Heart left ventricle (tissue), 16 donors: ENCODE measurements at places on chromosomes 1 and 21. TPM values are rescaled to one million over a fixed set of nuclear protein-coding genes. Genes with fewer than 3 reads are reported as not detected.

GRCh38 chr1:224749916-224750315 is 133.8 kb downstream of the CNIH3 start:
- H3K27me3 ChIP-seq = no peaks in the 10 kb centered on the region
- H3K36me3 ChIP-seq = no peaks in the 10 kb centered on the region
- H3K4me1 ChIP-seq = no peaks in the 10 kb centered on the region
- DNase-seq = no peak
- H3K27ac ChIP-seq = no peak overlapping the region

DNA sequence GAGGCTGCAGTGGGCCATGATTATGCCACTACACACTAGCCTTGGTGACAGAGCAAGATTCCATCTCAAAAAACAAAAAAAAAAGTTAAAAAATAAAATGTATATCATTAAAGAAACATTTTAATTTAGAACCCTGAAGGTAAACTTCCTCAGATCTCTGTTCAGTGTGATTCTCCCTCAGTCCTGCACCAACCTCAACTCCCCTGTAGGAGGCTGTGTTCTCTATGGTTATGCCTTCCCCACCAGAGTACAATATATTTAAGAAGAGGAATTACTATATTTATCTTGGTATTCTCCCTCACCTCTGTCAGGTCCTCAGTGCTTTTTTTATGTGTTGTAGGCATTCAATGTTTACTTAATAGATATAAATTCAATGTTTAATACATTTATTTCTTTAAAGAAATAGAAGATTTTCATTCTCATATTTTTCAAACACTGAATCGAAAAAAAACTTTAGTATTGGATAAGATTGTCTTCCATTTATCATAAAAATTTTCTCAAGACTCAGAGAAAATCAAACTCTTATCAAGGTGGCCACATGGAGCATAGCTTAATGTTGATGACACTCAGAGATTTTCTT is 4.8 kb upstream of the LRRC8B start:
- peaks cover 4% of the 10 kb centered on the region for H3K4me1 ChIP-seq
- DNase-seq = no peak
- no peak overlapping the region for H3K27ac ChIP-seq

GRCh38 chr21:25456672-25457071 is 150.6 kb downstream of the MRPL39 start:
- DNase-seq = no peak
- H3K27me3 ChIP-seq = no peaks in the 10 kb centered on the region
- H3K4me3 ChIP-seq = no peak overlapping the region
- no peaks in the 10 kb centered on the region for H3K4me1 ChIP-seq

DNA sequence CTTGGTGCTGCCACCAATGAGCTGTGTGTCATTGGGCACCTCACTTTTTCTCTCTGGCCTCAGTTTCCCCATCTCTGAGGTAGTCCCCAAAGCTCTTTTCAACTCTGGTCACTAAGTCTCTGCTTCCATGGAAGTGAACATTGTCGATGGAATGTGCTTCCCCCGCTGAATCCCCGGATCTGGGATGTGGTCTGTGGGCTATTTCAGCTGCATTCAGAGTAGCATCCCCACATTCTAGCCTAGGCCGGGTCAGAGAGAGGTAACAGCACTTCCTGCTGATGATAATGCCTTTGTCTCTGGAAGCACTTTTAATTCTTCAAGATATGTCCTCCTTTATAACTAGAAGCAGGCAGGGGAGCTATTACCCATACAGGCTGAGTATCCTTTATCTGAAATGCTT is 29.8 kb downstream of the RASSF5 start:
- no peak for DNase-seq
- peaks cover 11% of the 10 kb centered on the region for H3K4me1 ChIP-seq
- no peak overlapping the region for H3K4me3 ChIP-seq
- no peaks in the 10 kb centered on the region for H3K36me3 ChIP-seq

- H3K4me3 ChIP-seq = no peak overlapping the region
- H3K27me3 ChIP-seq = no peaks in the 10 kb centered on the region
- peaks cover 76% of the 10 kb centered on the region for H3K36me3 ChIP-seq
Measured at GRCh38 chr1:17642943-17643342, 103.4 kb downstream of the ARHGEF10L start.

- H3K27ac ChIP-seq = peak overlapping the region; percentile 30
- DNase-seq = no peak
- H3K36me3 ChIP-seq = no peaks in the 10 kb centered on the region
- peaks cover 36% of the 10 kb centered on the region for H3K4me1 ChIP-seq
- H3K27me3 ChIP-seq = no peaks in the 10 kb centered on the region
Measured at GRCh38 chr1:224498574-224499170, 64.1 kb upstream of the WDR26 start.

DNA sequence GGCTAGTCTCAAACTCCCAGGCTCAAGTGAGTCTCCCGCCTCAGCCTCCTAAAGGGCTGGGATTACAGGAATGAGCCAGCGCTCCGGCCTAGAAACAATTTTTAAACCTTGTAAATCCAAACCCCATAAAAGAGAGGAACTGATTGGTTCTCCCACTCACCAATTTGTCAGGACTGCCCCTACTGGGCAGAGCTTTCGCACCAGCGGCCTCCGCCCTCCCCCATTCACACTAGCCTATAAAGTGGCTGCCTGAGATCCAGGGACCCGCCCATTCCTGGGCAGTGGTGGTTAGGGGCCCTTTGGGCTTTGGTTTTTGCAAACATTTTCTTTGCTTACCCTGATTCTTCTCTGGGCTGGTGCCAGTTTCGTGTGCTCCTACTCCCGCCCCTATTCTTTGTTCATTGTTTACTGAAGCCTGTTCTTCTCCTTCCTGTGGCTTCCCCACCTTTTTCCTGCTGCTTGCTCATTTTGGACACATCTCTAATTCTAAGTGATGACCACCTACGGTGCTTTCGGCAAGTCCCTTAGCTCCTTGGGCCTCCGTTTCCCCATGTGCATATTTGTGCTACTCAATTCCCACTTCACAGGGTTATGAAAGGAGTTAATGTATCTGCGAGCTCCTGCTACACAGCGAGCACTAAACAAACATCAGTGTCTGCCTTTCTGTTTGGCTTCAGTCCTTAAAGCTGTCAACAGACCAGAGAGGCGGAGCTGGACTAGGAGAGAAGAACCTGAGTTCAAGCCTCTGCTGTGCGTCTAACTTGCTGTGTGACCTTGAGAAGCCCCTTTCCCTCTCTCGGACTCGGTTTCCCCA is 39.8 kb upstream of the CLIC4 start:
- no peaks in the 10 kb centered on the region for H3K27me3 ChIP-seq
- H3K4me1 ChIP-seq = no peaks in the 10 kb centered on the region
- no peaks in the 10 kb centered on the region for H3K36me3 ChIP-seq
- H3K27ac ChIP-seq = peak overlapping the region; percentile 85

GRCh38 chr1:186618401-186619170 is 61.6 kb downstream of the PTGS2 start:
- peak overlapping the region; percentile 22 for H3K4me3 ChIP-seq
- peaks cover 3% of the 10 kb centered on the region for H3K4me1 ChIP-seq
- H3K27ac ChIP-seq = peak overlapping the region; percentile 30
- H3K36me3 ChIP-seq = no peaks in the 10 kb centered on the region

DNA sequence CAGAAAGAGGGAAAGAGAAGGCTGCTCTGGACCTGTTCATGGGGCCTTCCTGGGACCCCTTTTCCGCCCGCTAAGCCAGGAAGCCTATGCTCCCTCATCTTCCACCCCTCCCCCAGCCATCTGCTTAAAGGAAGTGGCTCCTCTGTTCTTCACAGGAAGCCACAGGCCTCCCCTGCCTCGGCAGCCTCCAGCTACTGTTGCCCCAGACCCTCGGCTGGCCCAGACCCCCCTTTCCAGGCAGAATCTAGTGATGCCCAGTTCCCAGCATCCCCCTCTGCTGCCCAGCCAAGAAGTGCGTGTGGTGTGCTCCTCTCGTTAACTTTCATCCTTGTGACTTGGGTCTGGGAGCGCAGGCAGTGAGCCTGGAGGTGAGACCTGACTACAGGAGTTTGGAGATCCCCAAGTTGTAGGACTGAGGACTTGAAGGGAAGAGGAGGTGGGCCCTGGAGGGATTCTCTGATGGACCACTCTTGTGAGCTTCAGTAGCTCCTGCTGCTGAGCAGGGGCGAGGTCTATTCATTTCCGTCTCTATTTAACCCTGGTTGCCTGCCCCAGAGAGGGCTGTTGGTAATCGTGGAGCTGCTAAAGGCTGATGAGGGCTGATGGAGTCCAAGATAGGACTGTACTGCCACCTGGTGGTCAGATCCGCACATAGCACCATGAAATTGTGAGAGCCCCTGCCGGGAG is 9.1 kb downstream of the IFI6 start:
- peaks cover 27% of the 10 kb centered on the region for H3K36me3 ChIP-seq
- peaks cover 4% of the 10 kb centered on the region for H3K4me1 ChIP-seq
- peak; percentile 83 for DNase-seq
- H3K27me3 ChIP-seq = no peaks in the 10 kb centered on the region
- peak overlapping the region; percentile 71 for H3K27ac ChIP-seq
- H3K4me3 ChIP-seq = no peak overlapping the region

DNA sequence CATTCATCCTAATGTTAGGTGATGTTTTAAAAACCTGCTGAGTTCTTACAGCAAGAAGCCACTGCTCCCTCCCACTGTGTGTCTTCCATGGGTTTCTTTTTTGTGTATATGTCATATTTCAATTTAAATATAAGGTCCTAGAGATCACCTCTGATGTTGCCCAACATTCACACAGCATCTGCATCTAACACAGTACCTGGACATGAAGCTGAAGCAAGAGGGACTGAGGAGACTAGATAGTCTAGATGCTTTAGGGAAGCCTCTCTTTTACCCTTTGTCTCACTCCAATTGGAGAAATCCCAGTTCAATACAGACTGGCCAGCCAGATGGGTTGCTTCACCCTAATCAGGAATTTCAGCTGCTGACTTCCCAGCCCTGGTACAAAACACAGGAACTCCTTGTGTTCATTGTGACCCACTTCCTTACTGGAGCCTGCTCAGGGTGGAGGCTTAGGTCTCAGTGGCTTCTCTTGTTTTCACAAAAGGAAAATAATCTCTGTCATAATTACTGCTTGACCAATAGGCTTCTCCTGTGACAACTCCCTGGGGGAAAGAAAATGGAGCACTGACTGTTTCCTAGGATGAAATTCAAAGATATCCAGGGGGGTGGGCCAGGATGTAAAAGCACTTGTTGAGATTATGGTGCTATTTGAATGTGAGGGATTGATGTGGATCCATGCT is 17.3 kb downstream of the BTG2 start:
- no peaks in the 10 kb centered on the region for H3K27me3 ChIP-seq
- DNase-seq = no peak
- peak overlapping the region; percentile 82 for H3K27ac ChIP-seq
- H3K4me1 ChIP-seq = peaks cover 76% of the 10 kb centered on the region

- no peak for DNase-seq
- no peak overlapping the region for H3K4me3 ChIP-seq
- peaks cover 100% of the 10 kb centered on the region for H3K36me3 ChIP-seq
- no peaks in the 10 kb centered on the region for H3K27me3 ChIP-seq
Measured at GRCh38 chr1:223755432-223755792, 43.1 kb downstream of the CAPN2 start.

- H3K27me3 ChIP-seq = no peaks in the 10 kb centered on the region
- no peaks in the 10 kb centered on the region for H3K36me3 ChIP-seq
- no peak overlapping the region for H3K4me3 ChIP-seq
- H3K4me1 ChIP-seq = peaks cover 46% of the 10 kb centered on the region
- H3K27ac ChIP-seq = peak overlapping the region; percentile 11
Measured at GRCh38 chr1:60898413-60898812, 183.9 kb upstream of the NFIA start.

DNA sequence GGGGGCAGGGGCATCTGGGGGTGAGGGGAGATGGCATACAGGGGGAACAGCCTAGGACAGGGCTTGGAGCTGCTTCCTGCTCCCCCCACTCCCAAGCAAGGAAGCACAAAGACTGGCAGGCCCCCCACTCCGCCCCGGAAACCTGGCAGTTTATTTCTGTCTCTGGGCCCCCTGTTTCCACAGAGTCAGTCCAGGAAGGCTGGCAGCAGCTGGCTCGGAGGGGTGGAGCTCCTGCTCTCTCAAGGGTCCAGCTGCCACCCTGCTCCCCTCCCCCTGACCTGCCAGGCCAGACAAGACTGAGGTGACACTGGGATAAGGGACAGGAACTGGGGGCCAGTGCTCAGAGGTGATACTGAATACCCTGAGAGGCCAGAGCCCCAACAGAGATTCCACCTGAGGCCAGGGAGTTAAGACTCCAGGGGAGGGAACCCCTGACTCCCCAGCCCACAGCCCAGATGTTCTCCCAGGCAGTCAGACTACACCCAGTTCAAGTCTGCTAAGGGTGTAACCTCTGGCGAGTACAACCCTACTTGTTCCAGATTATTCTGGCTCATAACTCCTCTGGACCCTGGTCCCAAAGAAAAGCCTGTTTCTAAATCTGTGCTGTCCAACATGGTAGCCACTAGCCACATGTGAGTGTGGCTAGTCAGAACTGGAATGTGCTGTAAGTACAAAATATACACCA is 26.3 kb downstream of the AHDC1 start:
- H3K4me1 ChIP-seq = peaks cover 66% of the 10 kb centered on the region
- H3K4me3 ChIP-seq = no peak overlapping the region
- no peak for DNase-seq

- H3K36me3 ChIP-seq = no peaks in the 10 kb centered on the region
- H3K27me3 ChIP-seq = no peaks in the 10 kb centered on the region
- DNase-seq = no peak
- H3K27ac ChIP-seq = no peak overlapping the region
- H3K4me3 ChIP-seq = no peak overlapping the region
- H3K4me1 ChIP-seq = no peaks in the 10 kb centered on the region
Measured at GRCh38 chr21:25005388-25005787, 601.9 kb downstream of the MRPL39 start.

GRCh38 chr1:28329395-28330153 is 734 bp downstream of the MED18 start:
- H3K36me3 ChIP-seq = peaks cover 13% of the 10 kb centered on the region
- peak overlapping the region; percentile 80 for H3K27ac ChIP-seq
- peak overlapping the region; percentile 69 for H3K4me3 ChIP-seq
- H3K27me3 ChIP-seq = no peaks in the 10 kb centered on the region
- peaks cover 34% of the 10 kb centered on the region for H3K4me1 ChIP-seq

DNA sequence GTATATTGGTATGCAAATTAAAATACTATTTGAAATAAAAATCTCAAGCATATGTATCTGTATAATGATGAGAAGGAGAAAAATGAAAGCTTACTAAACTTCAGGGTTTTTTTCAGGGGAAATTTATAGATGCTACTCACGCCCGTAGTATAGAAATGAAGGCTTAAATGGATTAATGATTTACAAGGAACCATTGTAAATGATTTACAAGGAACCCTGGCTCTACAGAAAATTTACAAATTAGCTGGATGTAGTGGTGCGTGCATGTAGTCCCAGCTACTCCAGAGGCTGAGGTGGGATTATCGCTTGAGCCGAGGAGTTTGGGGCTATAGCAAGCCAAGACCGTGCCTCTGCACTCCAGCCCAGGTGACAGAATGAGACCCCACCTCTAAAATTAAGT is 150.5 kb downstream of the PCBP3 start:
- no peaks in the 10 kb centered on the region for H3K27me3 ChIP-seq
- H3K27ac ChIP-seq = no peak overlapping the region
- H3K4me1 ChIP-seq = no peaks in the 10 kb centered on the region
- no peaks in the 10 kb centered on the region for H3K36me3 ChIP-seq
- DNase-seq = no peak

OR10J1 gene
- total RNA-seq = not detected
